ENCODE measurements at places on chromosomes 6 and 20.

GRCh38 chr20:58702161-58702510 is 9.5 kb downstream of the NPEPL1 start:
- no peak for DNase-seq

DNA sequence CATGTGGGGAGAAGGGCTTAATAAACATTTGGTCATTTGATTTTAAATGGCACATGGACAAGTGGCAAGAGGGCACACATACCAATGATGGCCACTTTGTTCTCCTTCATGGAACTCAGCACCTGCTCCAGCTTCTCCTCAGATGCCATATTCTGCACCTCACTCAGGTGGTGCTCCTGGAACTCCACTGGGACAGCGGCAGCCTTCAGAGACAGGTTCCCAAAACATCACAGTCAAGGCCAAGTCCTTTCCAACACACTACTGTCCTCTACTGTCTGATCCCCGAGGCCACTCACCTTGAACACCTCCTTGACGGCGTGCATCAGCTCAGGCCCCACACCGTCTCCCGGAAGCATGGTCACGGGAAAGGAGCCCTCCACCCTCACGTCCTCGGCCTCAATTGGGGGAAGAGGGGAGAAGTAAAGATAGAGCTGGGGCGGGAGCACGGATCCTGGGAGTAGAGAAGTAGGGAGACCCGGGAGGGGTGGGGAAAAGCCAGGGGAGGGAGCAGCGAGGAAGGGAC is 591 bp downstream of the IDH3B start:
- no peak for DNase-seq

DNA sequence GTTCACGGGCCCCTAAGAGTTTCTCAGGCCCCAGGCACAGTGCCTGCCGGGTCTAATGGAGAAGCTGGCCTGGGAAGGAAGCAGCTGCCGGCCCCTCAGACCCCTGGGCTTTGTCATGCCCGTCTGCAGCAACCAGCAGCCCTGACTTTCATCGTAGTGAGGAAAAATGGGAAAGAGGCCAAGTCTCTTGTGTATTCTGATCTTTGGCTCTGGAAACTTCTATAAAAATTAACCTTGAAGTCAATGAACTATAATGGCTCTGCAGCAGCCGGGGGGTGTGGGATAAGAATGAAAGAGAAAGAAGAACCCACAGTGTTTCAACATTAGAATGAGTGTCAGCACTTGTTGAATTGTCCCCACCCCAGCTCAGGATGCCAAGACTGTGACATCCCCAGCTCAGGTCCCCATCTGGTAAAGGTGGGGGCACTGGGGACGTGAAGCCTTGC is 12.9 kb downstream of the TGM2 start:
- DNase-seq: peak; percentile 80

GRCh38 chr6:122042960-122043735 is 356.3 kb upstream of the HSF2 start:
- peak; percentile 56 for DNase-seq

- DNase-seq: no peak
These were observed 60.2 kb upstream of the RPS6KA2 start for GRCh38 chr6:166687070-166687878.

GRCh38 chr20:44104798-44105517 is 82.0 kb downstream of the JPH2 start:
- peak; percentile 65 for DNase-seq

DNA sequence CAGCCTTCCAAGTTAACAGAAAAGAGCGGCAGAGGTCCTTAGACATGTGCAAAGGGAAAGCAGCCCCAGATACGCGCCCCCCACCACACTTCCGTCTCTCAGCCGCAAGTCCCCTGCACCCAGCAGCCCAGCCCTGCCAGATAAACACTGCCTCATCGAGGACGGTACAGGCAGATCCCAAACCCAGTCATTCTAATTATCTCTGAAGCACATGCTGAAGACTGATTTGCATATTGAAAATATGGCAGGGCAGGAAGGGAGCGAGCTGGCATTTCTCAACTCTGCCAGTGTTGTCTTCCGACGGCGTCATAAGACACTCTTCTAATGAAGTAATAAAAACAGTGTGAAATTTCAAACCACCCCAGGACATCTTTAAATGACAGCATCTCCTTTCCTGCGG is 122.8 kb upstream of the CDH4 start:
- no peak for DNase-seq

GRCh38 chr6:2999618-3000557 is at the start of gene NQO2:
Gene NQO2 (plus strand): TSS chr6:2999894. CDS start chr6:3006553, 6,659 bp downstream.
- peak; percentile 95 for DNase-seq

- no peak for DNase-seq
These were observed 527.9 kb downstream of the DHX35 start for GRCh38 chr20:39489986-39490560.

DNA sequence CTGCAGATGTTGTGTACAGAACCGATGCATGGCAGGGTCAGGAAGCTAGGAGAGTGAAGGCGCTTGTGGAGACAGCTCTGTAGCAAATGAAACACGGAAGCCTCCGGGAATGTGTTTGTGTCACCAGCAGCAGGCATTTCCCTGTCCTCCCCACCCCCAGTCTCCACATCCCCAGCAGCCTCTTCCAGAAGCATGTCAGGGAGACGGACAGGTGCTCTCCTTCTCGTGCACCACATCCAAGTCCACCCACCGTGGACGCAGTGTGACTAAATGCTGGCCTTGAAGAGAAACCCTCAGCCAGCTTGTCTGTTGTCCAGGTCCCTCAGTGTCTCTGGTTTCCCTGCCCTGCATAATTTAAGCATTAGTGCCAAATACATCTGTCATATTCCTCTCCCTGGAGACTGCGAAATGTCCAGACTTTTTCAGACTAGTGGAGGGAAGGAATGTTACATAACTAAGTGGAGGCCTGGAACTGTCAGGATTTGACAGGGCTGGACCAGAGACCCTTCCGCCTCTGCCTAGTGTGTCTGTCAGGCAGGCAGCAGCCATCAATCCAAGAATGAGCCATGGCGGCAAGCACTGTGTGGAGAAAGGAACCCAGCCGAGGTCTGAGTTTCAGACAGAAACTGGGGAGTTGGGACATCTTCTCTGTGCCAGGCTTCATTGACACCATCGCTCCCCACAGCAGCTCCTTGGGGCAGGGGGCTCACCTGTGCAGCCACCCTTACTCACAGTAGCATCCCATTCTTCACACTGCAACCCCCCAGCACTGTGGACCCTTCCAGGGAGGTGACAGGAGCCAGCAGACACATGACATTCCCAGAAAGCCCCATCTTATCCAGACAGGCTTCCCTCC is 26.6 kb upstream of the PI16 start:
- DNase-seq: no peak

GRCh38 chr6:38146021-38146733 is 326.6 kb downstream of the ZFAND3 start:
- no peak for DNase-seq

DNA sequence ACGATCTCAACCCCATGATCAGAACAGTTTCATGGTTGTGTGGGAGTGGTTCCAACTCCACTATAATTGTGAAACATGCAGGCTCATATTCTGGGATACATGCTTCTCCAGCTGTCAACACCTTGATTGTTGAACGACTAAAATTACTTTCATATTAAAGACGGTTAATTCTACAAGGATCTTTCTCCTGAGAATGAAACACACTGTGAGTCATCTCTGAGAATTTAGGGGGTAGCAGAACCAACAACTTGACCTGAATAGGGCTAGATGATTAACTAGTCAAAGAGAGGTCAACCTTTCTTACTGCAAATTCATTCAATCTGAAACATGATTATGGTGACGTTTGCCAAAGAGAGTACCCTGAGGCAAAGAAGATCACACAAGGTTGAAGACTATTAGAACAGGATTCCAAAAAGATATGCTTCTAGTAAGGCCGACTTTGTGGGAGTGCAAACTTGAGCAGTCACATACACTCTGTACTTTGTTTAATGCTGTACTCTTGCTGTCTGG is 175.2 kb upstream of the CITED2 start:
- DNase-seq: no peak

GRCh38 chr6:106490030-106490429 is 129.5 kb downstream of the CRYBG1 start:
- DNase-seq: no peak

DNA sequence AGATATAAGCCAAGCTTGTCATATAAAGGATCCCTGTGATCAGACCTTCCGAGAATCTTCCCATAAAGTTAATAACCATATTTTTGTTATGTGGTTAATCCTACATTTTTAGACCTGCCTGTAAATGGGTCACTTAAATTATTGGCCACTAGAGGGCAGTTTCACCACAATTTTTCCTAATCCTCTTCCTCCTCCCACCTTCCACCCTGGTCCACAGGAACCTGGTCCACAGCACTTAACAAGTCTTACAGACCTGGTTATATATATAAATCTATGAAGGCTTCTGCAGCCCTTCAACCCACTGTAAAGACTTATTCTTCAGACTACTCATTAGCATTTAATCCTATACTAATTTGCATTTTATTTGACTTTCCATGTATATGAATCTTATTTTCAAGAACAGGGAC is 28.3 kb downstream of the MRS2 start:
- peak; percentile 75 for DNase-seq

- no peak for DNase-seq
These were observed 65.0 kb downstream of the GCLC start for GRCh38 chr6:53479871-53480270.

- DNase-seq: peak; percentile 86
These were observed 7.8 kb upstream of the MDGA1 start for GRCh38 chr6:37705239-37706051.

DNA sequence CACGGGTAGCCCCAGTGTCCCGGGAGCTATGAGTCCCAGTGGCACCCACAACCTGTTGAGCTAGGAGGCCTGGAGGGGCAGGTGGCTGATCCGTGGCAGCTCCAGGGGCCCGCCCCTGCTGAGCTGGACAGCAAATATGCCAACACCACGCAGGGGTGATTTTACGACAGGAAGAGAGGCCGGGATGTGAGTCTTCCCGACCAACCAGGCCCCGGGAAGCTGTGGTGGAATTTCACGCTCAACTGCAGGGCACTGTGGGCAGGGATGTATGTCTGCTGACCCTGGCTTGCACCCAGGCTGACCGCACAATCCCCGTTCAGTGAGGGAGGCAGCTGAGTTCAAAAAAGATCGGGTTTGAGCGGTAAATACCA is 183.9 kb downstream of the ERMARD start:
- no peak for DNase-seq

- DNase-seq: no peak
These were observed 632 bp downstream of the LIN28B start for GRCh38 chr6:104957301-104958177.

DNA sequence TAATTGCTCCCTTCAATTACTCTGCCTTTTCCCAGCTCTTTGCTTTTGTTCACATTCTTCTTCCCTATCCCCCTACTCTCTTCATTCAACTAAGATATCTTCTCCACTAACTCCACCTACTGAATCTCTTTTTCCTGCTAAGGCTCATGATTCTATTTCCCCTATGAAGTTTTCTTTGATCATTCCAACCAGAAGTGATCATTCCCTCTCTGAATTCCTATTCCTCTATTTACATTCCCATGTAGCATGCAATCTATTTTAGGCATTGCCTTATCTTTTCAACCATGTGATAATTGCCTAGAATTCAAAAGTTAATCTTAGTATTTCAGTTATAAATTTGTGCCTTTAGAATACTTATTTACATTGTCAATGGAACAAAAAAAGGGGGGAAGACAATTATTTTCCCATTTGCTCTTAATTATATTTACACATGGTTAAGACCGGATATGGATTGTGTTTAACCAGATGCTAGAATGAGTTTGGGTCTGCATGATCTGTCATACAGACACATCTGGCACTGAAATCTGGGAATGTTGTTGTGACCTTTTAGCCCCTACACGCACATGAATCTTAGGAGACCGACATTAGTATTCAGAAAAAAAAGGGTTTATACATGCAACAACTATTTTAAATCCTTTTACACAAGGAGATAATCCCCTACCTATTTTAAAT is 20.8 kb downstream of the MOXD1 start:
- DNase-seq: no peak

- DNase-seq: no peak
These were observed 24.1 kb upstream of the UNC93A start for GRCh38 chr6:167266830-167267555.

GRCh38 chr6:170206317-170206621 is 84.6 kb downstream of the DLL1 start:
- DNase-seq: no peak

- DNase-seq: no peak
These were observed 42.4 kb downstream of the ILRUN start for GRCh38 chr6:34654061-34654710.

DNA sequence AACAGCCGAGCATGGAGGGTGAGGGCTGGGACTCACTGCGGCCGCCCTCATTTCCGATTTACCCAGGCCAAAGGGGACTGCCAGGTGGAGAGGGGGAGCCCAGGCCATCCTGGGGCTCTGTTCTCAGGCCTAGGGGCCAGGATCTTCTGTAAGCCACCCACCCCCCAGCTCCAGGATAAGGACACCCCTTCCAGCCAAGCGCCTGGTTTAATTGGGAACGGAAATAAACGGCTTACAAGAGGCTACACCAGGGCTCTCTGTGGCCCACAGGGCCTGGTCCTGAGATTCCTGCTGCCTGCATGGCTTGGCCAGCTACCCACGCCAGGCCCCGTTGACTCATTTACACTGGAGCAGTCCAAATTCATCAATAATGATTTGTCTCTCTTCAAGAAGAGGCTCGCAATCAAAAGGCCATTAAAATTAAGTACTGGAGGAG is 68.1 kb upstream of the TOP1 start:
- DNase-seq: no peak

GRCh38 chr6:134211297-134211696 is 106.6 kb downstream of the SGK1 start:
- no peak for DNase-seq

- DNase-seq: no peak
These were observed 20.9 kb downstream of the FAM8A1 start for GRCh38 chr6:17621003-17621402.

DNA sequence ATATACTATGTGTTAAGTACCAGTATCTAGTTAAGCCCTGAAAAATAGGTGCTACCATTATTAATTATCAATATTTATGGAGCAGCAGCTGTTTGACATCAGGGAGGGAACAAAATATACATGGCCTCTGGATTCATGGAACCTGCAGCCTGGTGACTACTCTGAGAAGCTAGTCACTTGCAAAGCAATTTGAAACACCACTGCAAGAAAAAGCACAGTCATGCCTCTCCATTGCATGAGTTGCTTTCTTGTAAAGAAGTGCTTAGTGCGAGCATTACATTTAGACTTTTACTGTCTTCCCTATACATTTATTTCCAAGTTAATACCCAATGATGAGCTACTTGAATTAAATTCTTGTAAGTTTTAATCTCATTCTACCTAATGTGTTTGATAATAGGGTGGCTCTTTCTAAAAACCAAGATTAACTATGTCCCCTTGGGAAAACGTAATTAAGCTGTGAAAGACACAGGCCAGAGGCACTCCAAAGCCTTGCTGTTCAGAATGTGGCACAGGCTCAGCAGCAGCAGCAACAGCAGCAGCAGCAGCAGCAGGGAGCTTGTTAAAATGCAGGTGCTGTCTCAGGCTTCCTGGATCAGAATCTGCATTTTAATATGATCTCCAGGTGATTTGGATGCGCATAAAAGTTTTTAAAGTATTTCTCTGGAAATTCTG is 83.6 kb downstream of the PFDN4 start:
- no peak for DNase-seq

- no peak for DNase-seq
These were observed 390.4 kb downstream of the HTR1B start for GRCh38 chr6:77072694-77073409.

- DNase-seq: peak; percentile 81
These were observed 483.4 kb upstream of the FLRT3 start for GRCh38 chr20:14820771-14821170.
